ENCODE measurements at places on chromosomes 1 and 21.

GRCh38 chr1:186188004-186188539, 187.0 kb downstream of the TPR start:
- peak; percentile 50 for DNase-seq

- peak; percentile 23 for DNase-seq
Measured at GRCh38 chr1:58249737-58250586, 296.6 kb downstream of the OMA1 start.

DNA sequence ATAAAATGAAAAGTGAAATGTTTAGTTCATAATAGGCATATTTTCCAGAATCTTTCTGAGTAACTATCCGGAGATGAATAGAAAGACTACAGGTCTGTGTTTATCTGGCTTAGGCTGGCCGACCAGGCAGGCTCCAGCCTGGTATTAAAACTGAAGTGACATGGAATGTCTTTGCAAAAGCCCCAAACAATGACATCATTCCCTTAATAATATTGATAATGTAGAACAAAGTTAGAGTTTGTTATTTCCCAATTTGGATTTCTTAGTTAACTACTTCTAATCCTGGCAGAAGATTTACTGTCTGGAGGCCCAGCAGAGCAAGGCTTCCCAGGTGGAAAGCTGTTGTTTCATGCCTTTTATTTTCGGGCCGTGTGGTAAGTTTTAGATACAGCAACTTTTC, 207.7 kb downstream of the GREM2 start:
- DNase-seq: no peak

DNA sequence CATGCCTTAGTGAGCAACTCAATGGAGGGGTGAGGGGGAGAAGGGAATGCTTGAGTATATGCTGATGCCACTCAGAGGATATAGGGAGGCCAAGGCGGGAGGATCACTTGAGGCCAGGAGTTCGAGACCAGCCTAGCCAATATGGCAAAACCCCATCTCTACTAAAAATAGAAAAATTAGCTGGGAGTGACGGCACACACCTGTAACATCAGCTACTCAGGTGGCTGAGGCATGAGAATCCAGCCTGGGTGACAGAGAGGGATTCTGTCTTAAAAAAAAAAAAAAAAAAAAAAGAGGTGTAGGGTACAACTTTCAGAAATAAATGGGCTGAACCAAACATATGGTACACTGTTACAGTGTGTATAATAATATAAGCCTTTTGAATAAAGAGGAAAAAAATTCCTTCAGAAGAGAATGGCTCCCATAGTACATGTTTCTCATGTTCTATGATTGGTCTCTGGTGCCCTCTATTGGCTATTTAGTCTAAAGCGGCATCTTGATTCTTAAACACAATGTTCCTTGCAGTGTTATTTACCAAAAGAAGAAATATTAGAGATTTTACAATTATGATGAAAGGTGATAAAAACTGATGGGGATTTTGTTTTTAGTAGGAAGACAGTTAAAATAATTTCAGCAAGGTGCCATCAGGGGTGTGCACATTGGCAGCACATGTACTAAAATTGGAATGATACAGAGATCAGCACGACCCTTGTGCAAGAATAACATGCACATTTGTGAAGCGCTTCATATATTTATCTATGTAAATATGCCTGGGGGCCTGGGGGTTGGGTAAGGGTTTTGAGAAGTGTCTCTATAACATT, 109.8 kb downstream of the PATJ start:
- peak; percentile 48 for DNase-seq

DNA sequence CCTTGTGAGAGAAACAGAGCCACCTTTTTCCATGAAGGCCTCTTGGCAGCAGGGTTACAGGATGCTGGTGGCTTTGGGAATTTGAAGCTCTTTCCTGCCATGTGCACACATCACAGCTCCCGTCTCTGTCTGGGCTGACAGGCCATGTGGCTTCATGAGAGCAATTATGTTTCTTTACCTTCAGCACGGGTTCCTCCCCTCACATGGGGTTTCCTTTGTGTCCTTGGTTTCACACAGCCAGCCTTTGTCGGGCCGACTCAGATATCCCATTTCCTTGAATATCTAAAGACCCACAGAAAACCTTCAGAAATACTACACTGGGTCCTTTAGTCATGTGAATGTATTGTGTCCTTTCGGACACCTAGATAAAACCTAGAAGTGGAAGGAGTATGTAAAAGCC, 7.1 kb downstream of the CLIC6 start:
- DNase-seq: no peak

DNA sequence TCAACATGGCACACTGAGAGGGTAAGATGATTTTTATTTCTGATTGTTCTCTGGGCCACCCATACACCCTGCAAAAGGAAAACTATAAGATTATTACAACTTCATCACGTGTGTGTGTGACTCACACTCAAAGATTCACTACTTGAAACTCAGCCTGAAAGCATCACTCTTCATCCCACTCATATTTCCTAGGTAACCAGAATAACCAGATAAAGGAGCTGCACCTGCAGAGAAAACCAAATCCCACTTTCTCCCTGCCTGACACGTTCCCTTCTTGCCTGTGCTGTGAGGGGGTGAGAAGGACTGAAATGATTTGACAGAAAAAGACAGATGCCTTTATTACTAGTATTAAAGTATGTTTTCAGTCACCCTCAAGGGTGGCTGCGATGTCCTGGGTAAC, 131.6 kb downstream of the TGFBR3 start:
- peak; percentile 94 for DNase-seq

GRCh38 chr21:44874497-44875315, 1.2 kb upstream of the PTTG1IP start:
- DNase-seq: peak; percentile 40

DNA sequence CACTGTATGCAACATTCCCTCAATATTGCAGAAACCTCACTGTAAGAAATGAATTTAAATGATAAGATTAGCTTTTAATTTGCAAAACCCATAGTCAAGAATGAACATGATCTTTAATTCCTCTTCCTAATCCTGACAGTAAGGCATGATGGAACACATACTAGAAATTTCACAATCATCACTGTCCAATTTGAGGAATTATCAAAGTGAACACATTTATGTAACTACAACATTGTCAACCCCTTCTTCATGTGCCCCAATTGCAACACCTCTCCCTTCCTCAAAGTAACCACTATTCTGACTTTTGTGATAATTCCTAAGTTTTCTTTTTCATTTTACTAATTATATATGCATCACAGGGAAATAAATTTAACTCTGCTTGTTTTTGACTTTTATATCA, 103.1 kb downstream of the LHX8 start:
- DNase-seq: no peak
